ENCODE measurements at places on chromosomes 1 and 21. TPM values are rescaled to one million over a fixed set of nuclear protein-coding genes. Genes with fewer than 3 reads are reported as not detected.

DNA sequence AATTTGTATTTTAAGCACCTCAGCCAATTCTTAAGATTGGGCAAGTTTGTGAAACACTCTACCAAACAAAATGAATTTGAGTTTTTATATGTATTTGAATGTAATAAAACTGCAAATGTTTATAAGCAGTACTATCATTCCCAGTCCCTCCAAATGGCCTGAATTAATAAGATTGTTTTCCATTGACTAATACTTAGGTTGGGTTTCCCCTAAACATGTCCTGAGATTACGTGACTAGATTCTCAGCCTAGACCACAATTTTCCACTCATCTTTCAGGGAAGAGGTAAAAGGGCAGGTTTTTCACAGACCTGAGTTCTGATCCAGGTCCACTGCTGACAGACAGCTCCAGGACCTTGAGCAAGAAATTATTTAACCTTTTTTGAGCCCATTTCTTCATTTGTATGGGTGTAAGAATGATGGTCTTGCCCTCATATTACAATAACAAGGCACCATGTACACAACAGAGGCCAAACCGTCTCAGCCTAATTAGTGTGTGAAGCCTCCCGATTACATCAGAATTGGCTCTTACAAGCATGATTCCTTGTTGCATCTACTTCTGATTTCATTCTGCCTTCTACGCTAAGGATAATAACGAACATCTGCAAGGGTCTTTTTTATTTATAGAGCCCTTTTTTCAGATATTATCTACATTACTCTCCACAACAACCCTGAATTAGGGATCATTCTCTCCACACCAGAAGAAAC is 51.2 kb downstream of the BEND5 start:
- no peak for DNase-seq

DNA sequence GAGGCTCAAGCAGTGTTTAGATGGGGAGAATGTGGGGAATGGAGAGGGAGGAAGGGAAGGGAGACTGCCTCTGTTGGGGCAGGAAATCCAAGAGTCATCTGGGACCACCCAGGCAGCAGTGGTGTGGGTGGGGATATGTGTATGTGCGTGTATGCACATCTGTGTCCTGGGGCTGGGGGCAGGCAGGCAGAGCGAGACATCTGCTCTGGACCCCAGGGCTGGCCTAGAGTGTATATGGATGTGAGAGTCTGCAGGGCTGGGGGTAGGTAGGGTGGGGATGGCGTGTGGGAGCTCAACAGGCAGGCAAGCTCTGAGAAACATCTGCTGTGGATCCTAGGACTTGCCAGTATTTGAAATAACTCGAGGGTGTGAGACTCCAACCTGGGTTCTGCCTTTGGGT is 3.5 kb downstream of the PTCH2 start:
- no peak for DNase-seq

SON gene
- 394 TPM for total RNA-seq

- DNase-seq = no peak
Observed at GRCh38 chr1:1232208-1232795, at the start of gene B3GALT6. B3GALT6 (plus strand) TSS chr1:1232237; CDS start chr1:1232279, 42 bp downstream.

MIER1 gene
- total RNA-seq = 59.1 TPM

DNA sequence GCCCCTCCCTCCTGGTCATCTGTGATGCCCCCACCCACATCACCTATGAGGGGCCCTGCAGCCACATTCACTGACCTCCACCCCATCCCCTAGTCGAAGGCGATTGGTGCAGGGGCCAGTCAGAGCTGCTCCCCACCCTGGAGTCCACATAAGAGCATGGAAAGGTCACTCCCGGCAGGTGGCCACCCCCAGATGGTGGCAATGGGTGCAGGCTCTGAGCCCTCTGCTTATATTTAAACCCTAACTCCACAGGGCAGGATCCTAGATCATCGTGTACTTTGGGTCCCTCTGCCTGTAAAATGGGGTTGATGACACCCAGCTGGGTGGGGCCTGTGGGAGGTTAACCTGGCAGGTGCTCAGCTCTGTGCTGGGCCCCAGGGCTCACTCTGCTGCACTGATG is 186.8 kb upstream of the C1orf174 start:
- DNase-seq = no peak

HHAT gene
- total RNA-seq = 10.8 TPM

CCDC27 gene
- total RNA-seq = not detected

DDR2 gene
- total RNA-seq = 101 TPM

All from urinary bladder (tissue), 4 donors.